HT-29 (cell line): ENCODE measurements at places on chromosomes 12 and 14.

DNA sequence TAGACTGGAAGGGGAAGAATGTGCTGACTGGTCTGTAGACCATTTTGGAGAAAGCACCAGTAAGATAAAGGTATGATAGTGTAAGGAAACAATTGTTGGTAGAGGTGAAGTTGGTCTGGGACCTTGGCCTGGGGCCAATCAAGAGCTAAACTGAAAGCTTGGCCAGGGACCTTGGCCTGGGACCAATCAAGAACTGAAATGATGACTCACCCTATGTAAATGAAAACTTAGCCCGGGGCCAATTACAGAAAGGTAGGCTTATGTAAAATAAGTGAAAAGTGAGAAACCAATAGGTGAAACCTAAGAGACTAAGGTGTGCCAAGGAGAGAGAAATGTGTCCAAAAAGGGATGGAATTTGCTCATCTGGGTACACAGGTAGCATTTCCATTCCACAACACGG, 776.0 kb downstream of the C12orf50 start:
- peak; percentile 20 for DNase-seq

DNA sequence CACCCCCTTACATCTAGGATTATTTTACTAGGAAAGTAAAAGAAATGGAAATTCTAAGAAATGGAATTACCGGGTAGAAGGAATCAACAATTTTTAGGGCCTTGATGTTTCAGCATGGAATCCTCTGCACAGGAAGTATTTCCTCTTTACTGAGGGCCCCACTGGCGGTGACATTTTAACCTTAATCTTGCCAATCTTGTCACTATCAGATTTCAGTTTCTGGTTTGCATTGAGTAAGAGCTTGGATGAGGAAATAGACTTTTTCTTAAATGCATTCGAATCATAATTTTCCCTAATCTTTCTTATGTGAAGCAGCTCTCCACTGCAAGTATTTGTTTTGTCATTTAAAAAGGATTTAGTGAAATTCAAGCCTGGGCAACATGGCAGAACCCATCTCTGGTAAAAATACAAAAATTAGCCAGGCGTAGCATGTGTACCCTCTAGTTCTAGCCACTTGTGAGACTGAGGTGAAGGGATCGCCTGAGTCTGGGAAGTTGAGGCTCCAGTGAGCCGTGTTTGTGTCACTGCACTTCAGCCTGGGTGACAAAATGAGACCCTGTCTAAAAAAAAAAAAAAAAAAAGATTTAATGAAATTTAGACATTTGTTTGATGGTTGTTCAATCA, 40.7 kb downstream of the TPCN1 start:
- DNase-seq, result no peak

- DNase-seq, result no peak
Measured at GRCh38 chr14:105309371-105309770, 5.2 kb upstream of the PACS2 start.

- DNase-seq, result no peak
Measured at GRCh38 chr14:103123634-103124500, 606 bp downstream of the TNFAIP2 start.

- DNase-seq, result no peak
Measured at GRCh38 chr12:124601706-124602105, 34.3 kb upstream of the NCOR2 start.

- peak; percentile 3 for DNase-seq
Measured at GRCh38 chr12:94762259-94762942, 112.0 kb upstream of the TMCC3 start.

GRCh38 chr14:94011795-94012194, 14.3 kb upstream of the OTUB2 start:
- no peak for DNase-seq

DNA sequence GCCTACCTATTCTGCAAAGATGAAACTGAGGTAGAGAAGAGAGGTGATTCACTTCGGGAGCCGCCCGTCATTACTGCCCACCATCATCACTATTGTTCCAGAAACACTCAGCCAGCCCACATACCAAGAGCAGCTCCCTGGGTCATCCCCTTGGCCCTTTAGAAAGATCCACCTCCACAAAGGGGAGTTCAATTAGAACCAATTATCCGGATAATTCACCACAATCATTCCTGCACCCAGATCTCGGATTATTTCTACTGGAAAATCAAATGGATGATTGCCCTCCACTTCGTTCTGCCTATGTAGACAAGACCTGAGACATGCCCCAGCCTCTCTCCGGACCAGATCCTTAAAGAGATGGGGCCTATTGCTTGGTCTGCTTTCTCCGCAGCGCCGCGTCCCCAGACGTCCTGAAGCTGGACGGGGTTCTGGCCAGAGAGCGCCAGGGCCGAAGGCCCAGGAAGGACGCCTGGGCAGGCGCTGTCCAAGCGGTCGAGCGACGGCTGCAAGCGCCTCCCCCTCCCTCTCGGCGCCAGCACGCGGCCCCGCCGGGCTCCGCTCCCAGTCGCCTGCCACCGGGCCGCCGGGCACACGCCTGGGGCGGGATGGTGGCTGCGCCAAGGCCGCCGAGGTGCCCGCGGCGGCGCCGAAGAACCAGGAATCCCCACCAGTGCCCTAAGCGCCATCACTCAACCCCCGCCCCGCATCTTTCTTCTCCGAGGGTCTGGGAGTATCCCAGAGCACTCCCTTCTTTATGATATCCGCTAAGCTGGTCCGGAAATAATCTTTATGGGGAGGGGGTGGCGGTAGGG, 1.3 kb upstream of the ASCL1 start:
- no peak for DNase-seq

DNA sequence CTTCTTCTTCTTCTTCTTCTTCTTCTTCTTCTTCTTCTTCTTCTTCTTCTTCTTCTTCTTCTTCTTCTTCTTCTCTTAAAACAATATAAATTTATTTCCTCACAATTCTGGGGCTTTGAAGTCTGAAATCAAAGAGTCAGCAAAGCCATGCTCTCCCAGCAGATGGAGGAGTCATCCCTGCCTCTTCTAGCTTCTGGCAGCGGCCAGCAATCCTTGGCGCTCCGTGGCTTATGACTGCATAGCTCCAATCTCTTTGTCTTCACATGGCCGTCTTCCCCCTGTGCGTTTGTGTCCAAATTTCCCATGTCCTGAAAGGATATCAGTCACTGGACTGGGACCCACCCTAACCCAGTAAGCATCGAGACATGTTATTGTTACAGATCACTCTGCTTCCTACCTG, 22.9 kb downstream of the KCNA1 start:
- no peak for DNase-seq

DNA sequence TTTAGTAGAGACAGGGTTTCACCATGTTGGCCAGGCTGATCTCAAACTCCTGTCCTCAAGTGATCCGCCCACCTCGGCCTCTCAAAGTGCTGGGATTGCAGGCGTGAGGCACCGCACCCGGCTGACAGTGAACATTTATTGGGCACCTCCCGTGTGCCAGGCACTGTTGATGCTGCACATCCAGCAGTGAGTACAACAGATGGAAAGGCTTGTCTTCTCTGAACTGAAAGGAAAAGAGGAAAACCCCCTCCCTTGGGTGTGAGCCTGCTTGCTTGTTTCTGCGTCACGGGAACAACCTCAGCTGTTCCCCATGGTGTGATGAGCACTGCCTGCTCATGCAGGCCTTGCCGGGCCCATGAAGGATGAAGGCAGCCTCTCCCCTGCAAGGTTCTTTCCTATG, 39.5 kb downstream of the DGLUCY start:
- DNase-seq, result no peak

DNA sequence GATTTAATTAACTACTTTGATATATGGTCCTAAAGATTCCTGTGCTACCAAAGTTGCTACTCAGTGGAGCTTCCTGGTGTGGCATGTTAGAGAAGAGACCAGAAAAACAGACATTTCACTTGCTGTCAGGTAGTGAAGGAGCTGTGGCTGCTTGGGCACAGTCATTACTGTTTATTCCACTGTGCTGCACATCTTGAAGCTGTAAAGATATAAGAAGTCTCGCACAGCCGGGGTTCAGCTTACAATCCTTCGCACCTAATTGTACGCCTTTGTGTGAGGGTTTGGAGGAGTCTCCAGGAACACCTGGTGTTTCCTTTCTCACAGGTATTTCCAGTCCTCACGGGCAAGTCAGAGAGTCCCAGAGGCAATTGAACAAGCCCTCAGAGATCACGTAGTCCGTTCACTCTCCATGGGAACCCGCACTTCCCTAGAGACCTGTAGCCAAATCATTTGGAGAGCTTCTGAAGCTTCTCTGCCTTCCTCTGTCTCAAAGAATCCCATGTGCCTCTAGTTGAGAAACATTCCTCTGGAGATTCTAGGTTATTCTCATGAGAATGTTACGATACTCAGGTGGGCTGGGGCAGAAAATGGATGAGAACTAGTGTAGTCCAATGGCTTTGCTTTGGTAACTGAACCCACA, 4.1 kb downstream of the EVL start:
- no peak for DNase-seq

GRCh38 chr12:81162391-81163136, 84.7 kb downstream of the ACSS3 start:
- DNase-seq, result no peak

GRCh38 chr12:90854136-90854689, 100.8 kb downstream of the CCER1 start:
- peak; percentile 75 for DNase-seq

DNA sequence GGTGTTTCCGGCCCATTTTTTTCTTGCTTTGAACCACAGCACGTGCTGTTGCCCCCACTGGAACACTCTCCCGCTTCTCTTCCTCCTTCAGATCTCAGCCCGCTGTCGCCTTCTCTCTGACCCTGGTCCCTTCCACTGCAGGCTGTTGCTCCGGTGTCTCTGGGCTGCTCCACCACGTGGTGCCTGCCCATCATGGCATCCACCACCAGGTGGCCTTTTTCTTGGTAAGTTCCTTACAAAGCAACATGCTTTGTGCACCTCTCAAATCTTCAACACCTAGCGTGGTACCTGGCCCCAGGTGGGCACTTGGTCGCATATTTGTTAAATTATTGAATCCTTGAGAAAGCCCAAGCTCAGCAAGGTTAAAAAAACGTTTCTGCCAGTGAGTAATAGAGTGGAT, 19.1 kb downstream of the TUNAR start:
- DNase-seq, result peak; percentile 47
